ENCODE measurements at places on chromosomes 7 and 10.

- ATAC-seq, result peak; percentile 53
Measured at GRCh38 chr7:96285579-96285978, 36.3 kb downstream of the SLC25A13 start.

DNA sequence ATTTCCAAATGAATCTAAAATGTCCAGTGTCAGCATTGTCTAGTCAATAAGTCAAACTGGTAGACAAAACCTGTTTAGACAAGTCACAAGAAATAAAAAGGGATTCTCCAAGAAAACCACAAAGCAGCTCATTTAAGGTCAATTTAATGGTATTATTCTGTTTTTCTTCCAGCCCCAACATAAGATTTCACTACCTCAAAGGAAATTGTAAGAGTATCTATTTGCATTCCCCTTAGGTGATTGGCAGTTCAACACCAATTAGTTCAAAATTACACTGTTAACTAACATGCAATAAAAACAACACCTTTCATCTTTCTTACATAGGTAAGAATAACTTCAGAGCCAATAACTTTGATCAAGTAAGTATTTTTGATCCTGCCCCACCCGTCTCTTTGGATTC is 106.3 kb downstream of the RNF32 start:
- no peak for ATAC-seq

DNA sequence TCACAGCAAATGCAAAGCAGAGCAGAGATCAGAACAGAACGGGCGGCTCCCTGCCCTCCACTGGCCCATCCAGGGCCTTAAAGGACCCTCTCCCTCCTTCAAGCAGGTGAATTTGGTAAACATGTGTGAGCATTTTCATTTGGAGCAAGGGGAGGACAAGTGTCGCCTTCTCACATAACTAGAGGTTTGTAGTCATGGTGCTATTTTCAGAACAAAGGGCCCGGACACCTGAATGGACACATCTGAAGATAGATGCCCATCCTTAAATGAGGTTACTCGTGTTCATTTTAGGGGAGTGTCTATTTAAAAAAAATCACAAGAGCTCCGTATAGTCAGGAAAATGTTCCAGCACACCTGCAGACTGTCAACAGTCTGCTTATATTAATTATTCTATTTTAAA is 153.8 kb downstream of the PRKCQ start:
- no peak for ATAC-seq

GRCh38 chr10:58807629-58808022 is 295.0 kb downstream of the BICC1 start:
- ATAC-seq, result no peak

DNA sequence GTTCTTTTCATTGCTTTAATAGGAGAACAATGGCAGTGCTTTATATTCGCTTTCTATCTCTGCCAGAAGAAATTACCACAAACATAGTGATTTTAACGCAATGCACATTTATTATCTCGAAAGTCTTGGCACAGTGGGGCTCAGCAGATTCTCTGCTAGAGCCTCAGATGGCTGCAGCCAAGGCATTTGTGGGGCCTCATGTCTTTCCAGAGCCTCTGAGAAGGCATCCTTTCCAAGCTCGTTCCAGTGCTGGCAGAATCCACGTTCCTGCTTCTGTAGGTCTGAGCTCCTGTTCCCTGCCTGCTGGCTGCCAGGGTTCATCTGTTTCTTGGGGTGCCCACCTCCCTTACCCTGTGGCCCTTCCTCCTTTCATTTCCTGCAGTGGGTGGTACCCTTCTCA is 60.2 kb downstream of the LRRC18 start:
- no peak for ATAC-seq

- ATAC-seq, result no peak
Measured at GRCh38 chr10:10996966-10997620, 20.6 kb upstream of the CELF2 start.

DNA sequence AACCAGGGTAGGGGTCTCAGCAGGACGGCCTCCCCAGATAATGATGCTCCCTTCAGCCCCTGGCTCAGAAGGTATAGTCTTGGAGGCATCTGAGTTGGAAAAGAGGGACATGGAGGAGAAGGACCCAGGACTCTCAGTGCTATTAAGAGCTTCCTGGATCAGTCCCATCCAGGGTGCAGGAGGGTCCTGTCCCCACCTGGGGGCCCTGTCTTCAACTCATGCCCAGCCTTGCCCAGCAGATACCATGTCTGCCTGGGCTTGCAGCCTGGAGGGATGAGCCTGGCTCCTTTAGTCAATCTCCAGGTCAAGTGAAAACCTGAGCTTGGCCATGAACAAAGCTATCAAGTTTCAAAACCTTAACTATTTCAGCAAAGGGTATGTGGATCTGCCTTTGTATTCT is 67.6 kb downstream of the PRTFDC1 start:
- no peak for ATAC-seq

- ATAC-seq, result no peak
Measured at GRCh38 chr7:140509789-140510188, 30.5 kb upstream of the MKRN1 start.

GRCh38 chr10:129642427-129642826 is 175.4 kb downstream of the MGMT start:
- no peak for ATAC-seq

Measured in activated CD4-positive, CD25-positive, alpha-beta regulatory T cell treated with anti-CD3 and anti-CD28 coated beads, Interleukin-2, amount 50 U/mL, for 24 hours (primary cell).